ENCODE measurements at places on chromosomes 3 and 15.
A peak's percentile ranks its signal among the peaks of the same experiment; 100 is the strongest.

GRCh38 chr3:197325773-197326172, 27.4 kb upstream of the DLG1 start:
- DNase-seq, result no peak

- DNase-seq, result no peak
Observed at GRCh38 chr15:27114473-27114872, 143.5 kb downstream of the GABRG3 start.

- peak; percentile 49 for DNase-seq
Observed at GRCh38 chr3:107938143-107938542, 152.7 kb downstream of the CD47 start.

GRCh38 chr3:168591587-168591986, 495.9 kb upstream of the GOLIM4 start:
- no peak for DNase-seq

DNA sequence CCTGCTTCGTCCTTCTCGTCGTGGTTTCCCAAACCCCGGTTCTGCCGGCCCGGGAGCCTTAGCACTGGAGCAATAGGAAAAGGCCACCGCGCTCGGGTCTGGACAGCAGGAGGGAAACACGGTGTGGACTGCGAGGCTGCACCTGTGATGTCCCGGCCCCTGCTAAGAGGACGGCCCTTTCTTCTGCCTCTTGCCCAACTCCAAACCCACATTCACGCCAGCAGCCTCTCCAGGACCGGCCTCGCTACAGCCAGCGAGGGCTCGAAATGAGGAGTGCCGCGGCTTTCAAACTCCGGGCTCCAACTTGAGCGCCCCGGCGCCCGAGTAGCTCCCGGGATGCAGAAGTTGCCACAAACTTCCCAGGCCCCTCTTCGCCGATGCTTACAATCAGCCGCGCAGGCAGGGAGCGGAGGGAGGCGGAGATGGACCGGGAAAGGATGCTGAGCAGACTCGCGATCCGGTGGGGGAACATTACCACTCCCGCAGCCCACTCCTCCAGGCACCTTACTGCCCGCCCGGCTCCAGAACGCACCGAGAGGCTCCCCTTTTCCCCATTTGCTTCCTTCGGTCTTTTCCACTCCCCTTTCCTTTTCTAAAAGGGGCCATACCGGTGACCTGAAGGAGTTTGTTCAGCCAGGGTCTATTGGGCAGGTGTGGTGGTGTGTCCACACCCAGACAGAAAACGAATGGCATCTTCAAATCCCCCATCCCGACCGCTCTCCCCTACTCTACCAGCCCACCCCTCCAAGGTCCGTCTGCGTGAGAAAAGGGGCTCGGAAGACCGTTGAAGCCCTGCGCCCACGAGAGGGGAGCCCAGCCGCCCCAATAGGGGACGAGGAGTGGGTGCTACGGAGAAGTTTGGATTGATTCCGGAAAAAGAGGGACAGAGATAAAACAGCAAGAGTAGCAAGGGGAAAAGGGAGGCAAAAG, 18.8 kb upstream of the SATB1 start:
- DNase-seq, result no peak

- no peak for DNase-seq
Observed at GRCh38 chr15:55422089-55422488, 13.8 kb downstream of the PIERCE2 start.

GRCh38 chr3:61407397-61407796, 154.0 kb upstream of the PTPRG start:
- no peak for DNase-seq

DNA sequence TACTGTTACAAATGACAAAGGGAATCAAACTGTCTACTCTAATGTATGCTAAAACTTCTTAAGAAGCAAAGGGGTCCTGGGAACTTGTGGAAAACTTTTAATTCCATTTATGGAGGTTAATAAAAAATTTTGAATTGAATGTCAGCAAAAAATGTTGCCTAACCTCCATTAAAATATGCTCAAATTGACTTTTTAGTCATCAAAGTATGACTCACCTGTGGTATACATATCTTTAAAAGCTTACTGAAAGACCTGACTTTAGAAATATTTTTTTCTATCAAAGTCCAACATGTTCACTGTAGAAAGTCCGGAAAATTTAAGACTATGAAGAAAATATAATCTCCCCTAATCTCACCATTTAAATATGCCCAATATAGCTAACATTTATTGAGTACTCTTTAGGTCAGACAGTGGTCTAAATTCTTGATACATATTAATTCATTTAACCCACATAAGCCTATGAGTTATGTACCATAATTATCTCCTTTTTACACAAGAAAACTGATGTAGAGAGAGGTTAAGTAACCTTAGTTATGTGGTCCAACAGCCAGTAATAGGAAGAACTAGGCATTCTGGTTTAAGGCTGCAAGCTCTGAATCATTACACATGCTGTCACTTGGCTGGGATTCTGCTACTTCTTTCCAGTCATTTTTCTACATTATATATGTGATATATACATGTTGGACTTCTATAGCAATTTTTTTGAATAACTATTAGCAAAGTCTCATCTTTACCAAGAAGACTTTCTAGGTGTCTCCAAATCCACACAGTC, 83.6 kb downstream of the PDZRN3 start:
- no peak for DNase-seq

DNA sequence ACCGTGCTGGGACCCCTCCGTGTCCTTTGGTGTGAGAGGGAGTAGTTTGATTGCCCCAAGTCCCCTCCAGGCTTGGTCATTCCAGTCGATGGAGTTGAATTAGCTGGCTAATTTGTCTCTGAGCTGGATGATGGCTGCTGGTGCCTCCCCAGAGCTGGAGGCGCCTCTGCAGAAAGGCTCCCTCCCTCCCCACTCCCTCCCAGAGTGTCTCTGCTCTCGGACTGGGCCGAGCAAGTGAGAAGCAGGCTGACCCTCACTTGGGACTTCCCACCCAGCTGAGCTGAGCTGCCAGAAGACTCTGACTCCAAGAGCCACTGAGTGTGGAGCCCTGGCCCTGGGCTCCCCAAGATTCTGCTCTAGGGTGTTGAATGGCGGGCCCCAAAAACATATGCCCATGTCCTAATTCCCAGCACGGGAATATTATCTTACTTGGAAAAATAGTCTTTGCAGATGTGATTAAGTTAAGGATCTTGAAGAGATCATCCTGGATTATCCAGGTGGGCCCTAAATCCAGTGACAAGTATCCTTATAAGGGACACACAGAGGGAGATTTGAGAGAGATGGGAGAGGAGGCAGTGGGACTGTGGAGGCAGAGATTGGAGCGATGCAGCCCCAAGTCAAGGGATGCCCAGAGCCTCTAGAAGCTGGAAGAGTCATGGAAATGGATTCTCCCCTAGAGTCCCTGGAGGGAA, 60.7 kb upstream of the TLE3 start:
- DNase-seq, result no peak

- DNase-seq, result no peak
Observed at GRCh38 chr3:16028604-16029003, 145.9 kb upstream of the GALNT15 start.

- no peak for DNase-seq
Observed at GRCh38 chr15:29557171-29557570, 265.1 kb downstream of the TJP1 start.

DNA sequence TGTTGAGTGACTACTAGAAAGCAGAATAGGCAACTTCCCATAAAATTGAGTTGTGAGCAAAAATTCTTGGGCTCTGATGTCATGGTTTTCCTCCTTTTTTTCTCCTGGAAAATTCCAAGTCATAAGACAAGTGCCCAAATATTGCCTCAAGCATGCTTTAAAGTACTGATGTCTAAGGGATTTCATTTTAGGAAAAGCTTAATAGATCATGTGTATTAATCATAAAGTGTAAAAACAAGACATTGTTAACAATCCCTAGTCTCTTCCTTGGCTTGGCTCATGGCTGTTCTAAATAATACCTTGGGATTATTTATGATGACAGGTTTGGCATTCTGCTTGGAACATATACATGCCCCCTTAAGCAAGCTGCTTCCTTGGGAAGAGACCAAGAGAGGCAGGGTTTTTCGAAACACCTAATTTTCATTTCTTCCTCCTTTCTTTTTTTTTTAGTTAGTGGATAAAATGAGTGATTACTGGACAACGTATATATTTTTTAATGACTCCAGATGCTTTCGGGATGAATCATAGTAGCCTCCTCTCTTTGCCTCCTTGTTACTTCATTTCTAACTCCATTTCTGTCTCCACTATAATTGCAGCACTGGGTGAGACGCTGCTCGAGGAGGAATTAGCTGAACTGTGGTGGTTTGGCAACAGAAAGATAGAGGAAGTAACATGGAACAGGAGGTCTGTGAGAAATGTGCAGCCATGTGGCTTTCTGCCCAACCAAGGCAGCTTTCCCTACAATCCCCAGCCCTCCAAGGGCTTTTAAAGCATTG, 104.9 kb downstream of the TPRG1 start:
- DNase-seq, result peak; percentile 96

DNA sequence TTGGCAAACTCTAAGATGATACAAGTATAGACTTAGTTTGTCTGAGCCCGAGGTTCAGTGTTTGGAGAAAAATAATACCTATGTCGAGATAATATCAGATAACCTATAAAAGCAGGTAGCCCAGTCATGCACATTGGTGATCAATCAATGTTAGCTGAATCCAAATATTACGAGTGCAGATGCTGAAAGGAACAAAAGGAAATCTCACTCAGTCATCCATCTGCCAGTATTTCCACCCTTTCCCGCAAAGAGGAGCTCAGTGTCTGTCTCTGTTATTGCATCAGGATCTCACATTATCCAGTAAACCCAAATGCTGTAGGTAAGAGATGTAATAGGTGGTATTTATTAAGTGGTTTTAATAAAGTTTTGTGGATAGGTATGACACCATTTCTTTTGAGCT, 251.2 kb upstream of the CTDSPL start:
- no peak for DNase-seq

DNA sequence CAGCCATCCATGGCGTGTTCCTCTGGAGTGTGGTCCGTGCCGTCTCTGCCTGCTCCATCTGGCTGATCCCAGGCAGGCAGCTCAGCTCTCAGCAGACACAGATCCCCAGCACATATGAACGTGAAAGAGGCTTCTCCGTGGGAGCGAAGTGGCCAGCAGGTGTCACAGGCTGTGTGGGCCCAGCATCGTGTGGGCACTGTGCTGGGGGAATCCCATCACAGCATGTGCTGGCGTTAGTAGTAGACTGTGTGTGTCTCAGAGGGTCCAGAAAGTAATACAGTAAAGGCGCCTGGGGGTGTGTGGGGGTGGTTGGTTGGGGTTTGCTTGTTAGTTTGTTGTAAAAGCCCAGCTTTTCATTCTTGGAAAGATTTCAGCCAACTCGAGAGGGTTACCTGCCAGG, 147.6 kb downstream of the IGF1R start:
- DNase-seq, result no peak

DNA sequence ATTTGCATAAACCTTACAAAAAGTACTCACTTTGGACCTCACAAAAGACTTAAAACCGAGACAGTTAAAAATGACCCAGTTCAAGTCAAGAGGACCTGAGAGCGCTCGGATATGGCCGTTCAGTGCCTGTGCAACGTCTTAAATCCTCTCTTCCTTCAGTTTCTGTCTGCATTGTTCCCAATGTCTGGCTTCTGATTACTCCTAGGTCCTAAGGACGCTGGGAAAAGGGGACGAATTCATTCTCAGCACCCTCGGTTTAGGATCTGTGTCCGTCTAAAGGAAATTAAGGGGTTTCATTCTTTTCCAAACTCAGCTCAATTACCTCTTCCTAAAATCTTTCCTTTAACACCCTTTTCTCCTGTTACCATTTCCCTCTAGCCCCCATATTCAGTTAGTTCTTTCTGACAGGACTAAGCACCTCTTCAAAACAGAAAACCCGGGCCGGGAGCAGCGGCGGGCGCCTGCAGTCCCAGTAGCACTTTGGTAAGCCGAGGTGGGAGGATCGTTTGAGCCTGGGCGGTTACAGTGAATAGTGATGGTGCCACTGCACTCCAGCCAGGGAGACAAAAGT, 970 bp downstream of the DPPA4 start:
- DNase-seq, result no peak

DNA sequence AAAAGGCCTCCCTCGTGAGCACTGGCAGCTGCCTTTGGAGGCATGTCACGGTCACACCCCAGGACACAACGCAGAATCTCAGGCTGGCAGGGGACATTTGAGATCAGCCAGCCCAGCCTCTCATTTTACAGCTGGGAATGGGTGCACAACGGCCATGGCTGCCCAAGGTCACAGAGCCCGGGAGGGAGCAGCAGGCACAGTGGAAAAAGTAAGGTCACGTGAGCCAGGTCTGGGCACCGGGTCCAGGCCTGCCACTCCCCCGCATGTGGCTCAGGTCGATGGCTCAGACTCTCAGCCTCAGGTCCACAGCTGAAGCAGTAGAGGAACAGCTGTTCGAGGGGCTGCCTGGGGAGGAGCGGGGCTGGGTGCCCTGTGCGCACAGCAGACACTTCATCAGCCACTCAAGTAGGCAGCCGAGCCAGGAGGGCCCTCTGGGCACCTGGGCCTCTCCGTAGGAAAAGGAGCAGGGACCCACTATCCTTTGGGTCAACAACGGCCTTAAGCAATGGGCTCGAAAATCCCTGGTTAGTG, 260.6 kb downstream of the GOLGA6L6 start:
- no peak for DNase-seq

- no peak for DNase-seq
Observed at GRCh38 chr15:66236806-66237375, 16.7 kb downstream of the MEGF11 start.

- no peak for DNase-seq
Observed at GRCh38 chr3:78459796-78460195, 1308.0 kb downstream of the ROBO1 start.

DNA sequence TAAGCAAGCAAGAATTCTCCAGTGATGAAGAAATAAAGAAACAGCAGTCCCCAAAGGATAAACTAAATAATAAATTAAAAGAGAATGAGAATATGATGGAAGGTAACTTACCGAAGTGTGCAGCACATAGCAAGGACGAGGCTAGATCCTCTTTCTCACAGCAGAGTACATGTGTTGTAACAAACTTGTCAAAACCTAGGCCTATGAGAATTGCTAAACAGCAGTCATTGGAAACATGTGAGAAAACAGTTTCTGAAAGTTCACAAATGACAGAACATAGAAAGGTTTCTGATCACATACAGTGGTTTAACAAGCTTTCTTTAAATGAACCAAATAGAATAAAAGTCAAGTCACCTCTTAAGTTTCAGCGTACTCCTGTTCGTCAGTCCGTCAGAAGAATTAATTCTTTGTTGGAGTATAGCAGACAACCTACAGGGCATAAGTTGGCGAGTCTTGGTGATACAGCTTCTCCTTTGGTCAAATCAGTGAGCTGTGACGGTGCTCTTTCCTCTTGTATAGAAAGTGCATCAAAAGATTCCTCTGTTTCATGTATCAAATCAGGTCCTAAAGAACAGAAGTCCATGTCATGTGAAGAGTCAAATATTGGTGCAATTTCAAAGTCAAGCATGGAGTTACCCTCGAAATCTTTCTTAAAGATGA, 4.5 kb upstream of the SCG5 start:
- DNase-seq, result no peak

- no peak for DNase-seq
Observed at GRCh38 chr3:157830556-157831236, 275.5 kb downstream of the SHOX2 start.

Data from Kasumi-1 (cell line).